ENCODE measurements at places on chromosomes 7 and 10.
A peak's percentile ranks its signal among the peaks of the same experiment; 100 is the strongest.

DNA sequence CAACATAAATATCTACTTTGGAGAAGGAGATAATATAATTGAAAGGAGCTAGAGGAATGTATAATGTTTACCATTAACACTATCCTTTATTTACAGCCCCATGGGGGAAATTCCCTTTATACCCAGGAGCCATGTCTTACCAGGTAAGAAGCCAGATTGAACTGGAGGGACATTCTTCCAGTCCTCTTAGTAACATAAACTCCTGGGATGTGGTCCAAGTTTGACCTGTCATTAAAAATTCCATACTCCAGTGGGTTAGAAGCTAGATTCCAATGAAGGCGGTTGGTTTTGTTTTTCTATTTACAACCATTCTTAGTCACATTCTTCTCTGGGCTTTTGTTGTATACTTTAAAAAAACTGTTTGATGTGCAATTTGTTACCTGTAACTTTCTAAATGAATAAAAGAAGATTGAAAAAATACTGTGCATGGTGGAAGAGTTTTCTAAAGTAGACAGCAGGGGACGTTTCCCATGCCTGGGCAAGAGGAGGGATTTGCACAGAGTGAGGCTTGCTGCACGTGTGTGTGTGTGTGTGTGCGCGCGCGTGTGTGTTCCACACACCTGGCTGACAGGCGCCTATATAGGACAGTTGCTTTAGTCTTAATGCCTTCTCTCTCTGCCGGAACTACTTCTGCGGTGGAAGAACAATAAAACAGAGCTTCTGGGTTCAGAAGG lies 2.0 kb downstream of the PLCE1 start:
- DNase-seq = no peak

DNA sequence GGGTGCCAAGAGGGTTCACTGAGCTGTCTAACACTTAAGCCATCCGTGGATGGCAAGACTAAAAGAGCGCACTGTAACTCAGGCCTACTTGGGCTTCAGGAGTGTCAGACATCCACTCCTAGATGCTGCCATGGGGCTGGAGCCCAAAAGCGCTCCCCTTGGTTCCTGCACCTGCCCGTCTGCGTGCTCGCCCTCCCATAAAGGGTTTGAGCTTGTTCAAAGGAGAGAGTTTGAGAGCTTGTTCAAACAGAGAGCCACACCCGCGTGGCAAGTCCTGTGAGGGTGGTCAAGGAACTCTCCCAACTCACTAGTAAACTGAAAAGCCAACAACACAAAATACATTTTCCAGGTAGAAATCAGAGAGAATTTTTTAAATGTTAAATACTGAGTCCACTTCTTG lies 256.7 kb downstream of the SEMA3A start:
- no peak for DNase-seq

DNA sequence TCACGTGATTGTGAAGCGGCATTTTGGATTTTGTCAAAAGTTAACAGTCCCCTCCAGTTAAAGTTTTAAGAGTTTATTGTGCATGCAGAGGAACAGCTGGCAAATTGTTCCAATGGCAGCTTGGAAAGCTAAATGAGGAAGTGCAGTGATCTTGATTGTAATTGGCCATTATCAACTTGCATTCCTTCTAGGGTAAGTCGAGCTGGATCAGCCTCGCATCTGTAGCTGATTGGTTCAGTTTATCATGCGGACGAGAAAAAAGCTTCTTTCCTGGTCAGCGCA lies 566 bp downstream of the ZNF789 start:
- DNase-seq = peak; percentile 79

- no peak for DNase-seq
Measured at GRCh38 chr7:157721468-157722136, 384.8 kb downstream of the DNAJB6 start.

DNA sequence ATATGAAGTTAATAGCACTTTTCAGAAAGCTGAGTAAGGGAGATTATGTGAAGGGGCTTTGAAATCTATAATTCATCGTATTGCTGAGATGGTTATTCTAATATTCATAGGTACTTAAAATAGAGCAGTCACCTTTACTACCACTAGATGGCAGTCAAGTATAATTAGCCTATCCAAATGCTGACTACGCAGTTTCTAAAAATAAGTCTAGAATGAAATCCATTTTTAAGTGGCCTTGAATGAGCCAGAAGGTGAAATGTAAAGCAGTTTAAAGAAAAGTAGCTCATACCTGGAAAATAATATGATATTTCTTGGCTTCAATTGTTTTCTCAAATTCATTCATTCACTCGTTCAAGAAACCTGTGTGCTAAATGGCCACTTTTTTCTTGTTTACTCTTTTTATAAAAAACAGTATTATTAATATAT lies 1277.1 kb downstream of the GATA3 start:
- peak; percentile 54 for DNase-seq

Data from GM13977 (cell line).